Effector CD4-positive, alpha-beta T cell (primary cell): ENCODE measurements at places on chromosomes 7 and 10.

DNA sequence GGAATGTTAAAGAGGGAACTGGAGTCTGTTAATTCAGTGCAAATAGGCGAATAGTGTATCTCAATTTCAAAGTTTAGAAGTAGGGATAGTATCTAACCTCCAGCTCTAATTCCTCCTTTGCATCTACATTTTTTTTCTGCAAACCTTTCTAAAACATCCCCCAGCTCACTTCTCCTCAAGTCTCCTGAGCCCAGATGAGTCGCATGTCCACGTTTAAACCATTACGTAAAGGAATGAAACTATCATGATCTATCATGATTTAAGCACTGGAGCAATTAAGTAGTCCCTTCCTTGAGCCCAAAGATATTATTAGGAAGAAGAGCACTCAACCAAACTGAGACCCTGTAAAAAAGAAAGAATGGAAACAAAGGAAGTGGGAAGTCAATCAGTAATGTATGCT lies 29.9 kb downstream of the GPR22 start:
- no peak for DNase-seq

- DNase-seq: no peak
These were observed 4.6 kb downstream of the BRI3 start for GRCh38 chr7:98286093-98286539.

DNA sequence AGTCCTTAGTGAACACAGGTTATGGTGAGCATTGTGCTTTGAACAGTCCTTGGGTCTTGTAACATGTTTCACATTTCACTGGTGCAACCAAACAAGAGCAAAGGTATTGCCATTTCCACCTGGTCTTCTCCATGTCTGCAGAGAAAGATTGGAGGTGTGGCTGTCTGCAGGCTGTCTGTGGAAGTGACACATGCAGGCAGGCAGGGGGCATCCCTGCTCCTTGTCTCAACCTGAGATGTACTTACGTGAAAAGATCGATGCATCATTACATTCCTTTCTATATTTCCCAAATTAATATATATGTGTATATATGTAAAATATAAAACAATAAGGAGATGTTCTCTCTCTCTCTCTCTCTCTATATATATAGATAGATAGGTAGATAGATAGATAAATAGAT lies 54.3 kb downstream of the LRRC18 start:
- DNase-seq: no peak

GRCh38 chr7:39161903-39162302 lies 184.2 kb downstream of the POU6F2 start:
- DNase-seq: no peak

DNA sequence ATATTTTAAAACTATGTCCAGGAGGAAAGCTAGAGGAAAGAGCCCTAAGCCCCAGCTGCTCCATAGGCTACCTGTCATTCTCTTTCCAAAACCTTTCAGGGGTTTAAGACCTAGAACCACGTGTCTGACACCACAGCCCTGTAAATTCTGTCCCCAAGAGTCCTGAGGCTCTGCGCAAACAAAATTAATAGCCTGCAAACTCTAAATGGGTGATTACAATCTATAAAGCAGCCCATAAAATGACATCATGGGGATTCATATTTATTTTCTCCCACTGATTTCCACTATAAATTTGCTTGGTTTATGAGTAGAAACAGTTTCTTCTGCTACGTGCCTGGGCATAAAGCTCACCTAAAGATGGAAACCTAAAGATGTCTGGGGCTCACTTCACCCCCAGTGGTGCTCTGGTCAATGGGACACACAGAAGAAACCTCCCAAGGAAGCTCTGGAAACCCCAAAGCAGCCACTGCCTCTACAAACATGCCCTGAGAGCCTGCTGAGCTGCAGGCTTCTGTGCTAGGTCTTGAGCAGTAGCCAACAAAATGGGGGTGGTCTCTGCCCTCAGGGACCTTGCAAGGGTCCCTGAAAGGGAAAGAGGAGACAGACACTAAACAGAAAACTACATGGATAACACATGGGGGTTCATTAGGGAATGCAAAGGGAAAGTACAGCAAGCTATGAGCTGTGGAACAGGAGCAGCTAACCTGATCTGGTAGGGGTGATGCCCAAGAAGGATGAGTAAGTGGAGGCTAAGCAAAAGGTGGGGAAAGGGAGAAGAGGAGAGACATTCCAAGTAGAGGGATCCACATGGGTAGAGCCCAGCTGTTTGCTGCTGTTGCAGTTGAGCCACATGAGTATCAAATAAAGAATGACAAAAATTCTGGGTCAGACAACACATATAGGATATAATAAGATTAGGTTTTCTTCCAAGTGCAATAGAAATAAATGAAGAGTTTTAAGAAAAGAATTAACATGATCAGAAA lies 331.7 kb downstream of the KCNMA1 start:
- DNase-seq: no peak

- DNase-seq: no peak
These were observed 4.7 kb upstream of the SLIT1 start for GRCh38 chr10:97190450-97190849.
